Activated CD4-positive, alpha-beta memory T cell treated with anti-CD3 and anti-CD28 coated beads, Interleukin-2, amount 10 ng/mL, durations not matched to agents 7 days and 5 days (primary cell): ENCODE measurements at places on chromosomes 6 and 20. TPM values are rescaled to one million over a fixed set of nuclear protein-coding genes. Genes with fewer than 3 reads are reported as not detected.

LST1 gene
- 69.8 TPM for total RNA-seq

GRCh38 chr6:106988664-106989063, 14.1 kb upstream of the CD24 start:
- no peak for DNase-seq

DNA sequence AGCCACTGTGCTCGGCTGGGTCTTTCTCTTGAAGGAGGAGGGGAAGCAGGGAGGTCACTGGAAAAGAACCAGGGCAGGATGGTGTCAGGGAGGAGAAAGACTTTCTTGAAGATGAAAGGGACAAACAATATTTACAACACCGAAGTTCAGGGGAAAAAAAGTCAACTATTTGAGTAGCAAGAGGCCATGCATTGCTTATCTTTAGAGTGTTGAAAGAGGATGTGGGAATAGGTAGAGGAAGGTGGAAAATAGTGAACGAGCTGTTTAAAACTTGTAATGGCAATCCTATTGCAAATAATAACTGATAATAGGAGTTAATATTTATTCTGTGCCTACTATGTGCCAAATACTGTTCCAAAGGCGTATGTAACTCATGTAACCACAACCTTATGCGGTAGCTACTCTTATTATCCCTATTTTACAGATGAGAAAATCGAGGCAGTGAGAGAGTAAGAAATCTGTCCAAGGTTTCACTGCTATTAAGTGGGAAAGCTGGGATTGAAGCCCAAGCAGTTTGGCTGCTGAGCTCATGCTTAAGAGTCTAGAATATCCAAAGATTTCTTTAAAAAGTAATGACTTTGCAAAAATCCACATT, 12.7 kb upstream of the MLIP start:
- no peak for DNase-seq

GRCh38 chr6:37556881-37557644, 57.4 kb upstream of the CCDC167 start:
- DNase-seq = no peak
